ENCODE measurements at places on chromosomes 16 and 17.

DNA sequence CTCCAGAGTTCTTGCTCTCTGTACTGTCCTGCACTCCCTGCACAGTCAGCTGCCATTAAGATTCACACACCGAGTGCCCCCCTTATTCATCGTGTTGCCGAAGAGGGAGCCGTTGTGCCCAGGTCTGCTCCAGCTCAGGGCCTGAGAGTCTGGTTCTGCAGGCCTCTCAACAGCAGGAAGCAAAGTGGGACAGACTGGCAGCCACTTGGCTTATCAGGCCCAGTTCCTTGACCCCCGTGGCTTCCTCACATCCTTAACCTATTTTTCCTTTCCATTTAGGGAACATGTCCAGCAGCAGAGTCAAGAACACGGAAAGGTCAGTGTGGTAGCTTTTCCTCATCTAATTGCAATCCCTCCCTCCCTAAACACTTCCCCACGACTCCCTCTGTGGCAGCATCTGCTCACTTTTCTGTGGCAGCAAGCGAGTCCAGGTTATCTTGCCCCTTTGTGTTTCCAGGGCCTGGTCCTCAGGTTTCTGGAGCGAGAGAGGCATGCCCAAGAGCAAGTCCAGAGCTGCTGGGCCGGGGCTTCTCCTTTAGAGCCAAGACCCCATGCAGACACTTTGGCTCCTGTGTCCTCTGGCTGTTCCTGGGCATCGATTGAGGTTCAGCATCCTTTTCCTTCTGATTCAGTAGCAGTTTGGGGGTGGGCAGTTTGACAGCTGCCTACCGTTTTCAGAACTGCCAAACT, 22.1 kb upstream of the ADAM11 start:
- no peak for DNase-seq

GRCh38 chr16:89958068-89958467, 9.5 kb downstream of the DEF8 start:
- peak; percentile 51 for DNase-seq

DNA sequence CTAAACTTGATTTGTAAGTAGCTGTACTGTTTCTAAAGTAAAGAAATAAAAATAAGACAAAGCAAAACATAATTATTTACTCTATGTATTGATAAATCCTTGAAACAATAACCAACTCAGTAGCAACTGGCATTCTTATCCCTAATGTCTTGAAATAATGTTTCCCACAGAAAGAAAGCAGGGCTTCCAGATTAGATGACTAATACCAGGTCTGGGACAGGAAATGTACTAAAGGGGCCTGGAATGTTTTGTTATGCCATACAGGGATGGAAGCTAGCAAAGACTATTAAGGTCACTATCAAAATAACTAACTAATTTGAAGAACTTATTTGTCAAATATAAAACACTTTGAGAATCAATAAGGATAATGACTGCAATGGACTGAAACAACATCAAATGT, 82.1 kb downstream of the CFDP1 start:
- no peak for DNase-seq

GRCh38 chr17:7294614-7295153, at the start of gene YBX2:
Gene YBX2 (minus strand): TSS chr17:7294639. CDS start chr17:7294500, 139 bp downstream.
- DNase-seq: peak; percentile 86

DNA sequence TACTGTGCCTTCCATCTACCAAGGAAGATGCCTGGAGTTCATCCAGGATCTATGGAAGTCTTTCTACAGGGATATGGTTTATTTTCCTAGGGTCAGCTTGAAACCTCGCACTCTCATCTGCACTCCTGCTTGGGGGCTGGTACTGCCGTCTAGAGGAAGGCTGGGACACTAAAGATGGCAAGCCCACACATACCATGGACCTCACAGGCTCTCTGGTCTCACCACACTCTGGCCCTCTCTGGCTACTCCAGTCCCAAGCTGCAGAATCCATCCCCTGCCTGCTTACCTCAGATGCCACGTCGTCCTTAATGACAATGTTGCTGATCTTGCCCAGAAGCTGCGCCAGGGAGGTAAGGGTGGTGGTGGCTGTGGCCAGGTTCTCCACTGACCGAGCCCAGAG, 2.1 kb upstream of the UNC119 start:
- DNase-seq: no peak

DNA sequence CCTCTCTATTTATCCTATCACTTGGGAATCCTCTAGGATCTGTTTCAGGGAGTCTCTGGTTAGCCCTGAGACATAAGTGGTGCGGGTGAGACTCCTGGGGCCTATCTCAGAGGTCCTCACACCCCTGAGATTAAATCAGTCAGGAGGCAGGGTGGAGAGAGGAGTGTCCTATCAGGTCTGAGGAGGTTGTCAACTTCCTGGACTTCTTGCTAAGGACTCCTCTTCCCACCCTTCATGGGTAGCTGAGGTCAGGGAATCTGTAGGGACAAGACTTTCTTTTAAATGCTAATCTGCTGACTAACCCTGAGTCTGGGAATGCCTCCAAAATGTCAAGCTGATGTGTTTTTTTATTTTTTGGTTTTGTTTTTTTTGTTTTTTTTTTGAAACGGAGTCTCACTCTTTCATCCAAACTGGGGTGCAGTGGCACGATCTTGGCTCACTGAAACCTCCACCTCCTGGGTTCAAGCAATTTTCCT, 6.6 kb upstream of the ARMC5 start:
- DNase-seq: no peak

- DNase-seq: no peak
Measured at GRCh38 chr16:56814537-56815432, 50.2 kb upstream of the SLC12A3 start.

DNA sequence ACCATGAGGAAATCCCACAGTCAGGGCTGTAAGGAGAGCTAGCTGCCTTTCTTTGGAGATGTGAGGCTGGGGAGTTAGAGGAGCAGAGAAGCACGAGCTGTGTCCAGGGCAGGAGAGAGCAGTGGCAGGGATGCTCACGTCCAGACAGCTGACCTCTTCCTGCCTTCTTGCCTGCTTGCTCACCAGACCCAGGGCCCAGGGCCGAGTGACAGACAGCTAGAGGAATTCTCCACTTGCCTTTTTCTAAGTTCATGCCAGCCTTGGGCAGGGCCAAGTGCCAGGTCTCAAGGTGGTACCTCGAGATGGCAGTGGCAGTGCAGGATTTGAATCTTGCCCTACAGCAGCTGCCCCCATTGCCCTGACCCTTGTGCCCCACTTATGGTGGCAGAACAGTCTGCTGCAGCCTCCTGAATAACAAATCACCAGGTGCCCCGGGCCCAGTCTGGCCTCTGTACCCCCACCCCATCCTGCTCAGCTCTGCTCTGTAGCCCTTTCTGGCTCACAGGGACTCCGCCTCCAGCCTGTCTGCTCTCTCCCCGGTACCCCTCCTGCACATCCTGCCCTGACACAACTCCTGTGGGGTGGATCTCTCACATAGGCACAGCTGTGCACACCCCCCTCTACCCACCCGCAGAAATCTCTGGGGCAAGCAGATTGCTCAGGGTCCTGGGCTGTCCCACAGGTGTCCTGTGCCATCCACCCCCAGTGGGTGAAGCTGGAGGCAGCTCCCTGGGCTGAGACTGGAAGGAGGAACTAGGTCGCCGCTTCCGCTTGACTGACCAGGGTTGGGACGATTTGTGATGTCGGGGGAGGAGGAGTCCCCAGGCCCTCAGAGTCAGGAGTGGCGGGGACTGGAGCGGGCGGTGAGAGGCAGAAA, 25.9 kb downstream of the GRIN2C start:
- DNase-seq: peak; percentile 44

DNA sequence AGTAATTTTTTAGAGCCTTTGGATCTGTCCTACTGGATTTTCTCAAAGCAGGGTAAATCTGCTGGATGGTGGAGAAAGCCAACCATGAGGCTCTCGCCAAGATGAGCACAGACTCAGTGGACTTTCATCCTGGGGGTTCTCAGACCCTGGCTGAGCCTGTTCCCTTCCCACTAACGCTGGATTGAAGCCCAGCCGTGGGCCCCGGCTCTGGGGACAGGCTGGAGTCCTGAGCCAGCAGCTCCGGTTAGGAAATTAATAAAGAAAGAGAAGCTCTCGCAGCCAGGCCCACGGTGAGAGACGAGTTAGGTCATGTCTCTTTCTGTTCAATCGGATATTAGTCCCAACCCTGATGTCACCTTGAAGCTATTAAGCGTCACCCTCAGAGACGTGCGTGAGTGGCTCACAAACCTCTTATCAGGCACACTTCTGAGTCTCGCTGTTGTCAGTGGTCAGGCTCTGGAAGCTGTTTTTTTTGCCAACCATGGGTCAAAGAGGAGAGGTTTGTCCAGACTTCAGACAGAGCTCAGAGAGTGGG, 27.1 kb downstream of the MEOX1 start:
- no peak for DNase-seq

DNA sequence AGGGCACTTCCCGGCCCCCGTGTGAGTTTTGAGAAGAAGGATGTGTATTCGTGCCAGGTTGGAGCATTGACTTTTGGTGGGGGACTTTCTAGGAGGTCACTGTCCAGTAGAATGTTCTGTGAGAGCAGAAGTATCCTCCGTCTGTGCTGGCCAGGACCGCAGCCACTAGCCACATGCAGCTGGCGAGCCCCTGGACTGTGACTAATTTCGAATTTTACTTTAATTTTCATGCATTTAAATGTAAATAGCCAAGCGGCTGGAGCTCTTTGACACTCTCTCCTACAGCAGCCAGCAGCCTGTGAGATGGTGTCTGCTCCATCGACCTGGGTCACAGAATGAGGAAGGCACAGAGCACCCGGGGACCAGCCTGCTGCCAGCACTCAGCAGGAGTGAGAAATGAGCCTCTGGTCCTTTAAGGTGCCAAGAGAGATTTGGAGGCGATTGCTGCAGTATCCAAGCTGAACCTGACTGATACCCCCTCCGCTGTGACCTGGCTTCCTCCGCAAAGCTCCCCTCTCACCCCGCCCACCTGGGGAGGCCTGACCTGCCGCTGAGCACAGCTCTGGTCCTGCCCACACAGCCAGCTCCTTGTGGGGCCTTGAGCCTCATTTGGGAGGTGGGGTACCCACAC, 7.8 kb downstream of the ATP2A3 start:
- DNase-seq: no peak

- DNase-seq: no peak
Measured at GRCh38 chr17:36858119-36859002, 78.9 kb upstream of the LHX1 start.

GRCh38 chr16:84312783-84313382, 18.2 kb downstream of the WFDC1 start:
- no peak for DNase-seq

- DNase-seq: no peak
Measured at GRCh38 chr17:58533616-58534188, 19.3 kb upstream of the MTMR4 start.

GRCh38 chr17:50350733-50351132, 4.8 kb downstream of the XYLT2 start:
- DNase-seq: no peak

DNA sequence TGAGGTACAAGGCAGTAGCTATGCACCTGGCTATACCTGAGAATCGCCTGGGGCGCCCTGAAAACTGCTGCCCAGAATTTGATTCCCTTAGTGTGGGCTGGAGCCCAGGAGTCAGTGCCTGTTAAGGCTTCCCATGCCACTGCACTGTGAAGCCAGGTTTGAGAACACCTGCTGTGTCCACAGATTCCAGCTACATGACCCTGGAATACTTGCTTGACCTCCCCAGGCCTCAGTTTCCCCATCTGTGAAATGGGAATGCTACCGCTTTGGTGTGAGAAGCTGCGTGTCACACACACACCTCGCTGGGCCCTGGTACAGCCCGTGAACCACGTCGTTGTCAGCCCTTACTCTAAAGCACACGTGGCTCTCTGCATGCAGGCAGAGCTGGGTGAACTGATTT, 271.0 kb downstream of the C16orf95 start:
- no peak for DNase-seq

GRCh38 chr17:82120148-82120547, 22.1 kb upstream of the FASN start:
- DNase-seq: no peak
